CD4-positive, alpha-beta T cell treated with Interleukin-6 at 100 ng/mL for 8 hours (primary cell): ENCODE measurements at places on chromosomes 5 and 9.

- DNase-seq: no peak
Measured at GRCh38 chr5:120841830-120842229, 377.7 kb downstream of the PRR16 start.

GRCh38 chr5:124111886-124112285 lies 599.9 kb downstream of the CSNK1G3 start:
- no peak for DNase-seq

- no peak for DNase-seq
Measured at GRCh38 chr9:94767331-94768072, 41.0 kb downstream of the AOPEP start.

DNA sequence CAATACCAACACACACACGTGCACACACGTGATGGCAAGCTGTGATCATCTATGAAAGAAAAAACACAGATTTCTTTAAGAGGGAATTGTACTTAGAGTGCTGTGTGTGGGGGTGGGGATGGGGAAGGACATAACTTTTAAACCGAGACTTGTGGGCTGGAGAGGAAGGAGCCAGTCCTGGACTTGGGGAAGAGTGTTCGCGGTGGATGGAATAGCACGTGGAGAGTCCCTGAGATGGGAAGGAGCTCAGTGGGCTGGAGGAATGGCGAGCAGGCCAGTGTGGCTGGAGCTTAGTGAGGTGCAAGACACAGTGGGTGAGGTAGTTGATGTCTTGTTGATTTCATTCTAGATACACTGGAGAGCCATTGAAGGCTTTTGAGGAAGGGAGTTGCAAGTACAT lies 78.5 kb downstream of the RGS3 start:
- DNase-seq: no peak

- no peak for DNase-seq
Measured at GRCh38 chr5:96627792-96628398, 34.3 kb upstream of the CAST start.

- no peak for DNase-seq
Measured at GRCh38 chr5:10857338-10857733, 96.3 kb upstream of the DAP start.

DNA sequence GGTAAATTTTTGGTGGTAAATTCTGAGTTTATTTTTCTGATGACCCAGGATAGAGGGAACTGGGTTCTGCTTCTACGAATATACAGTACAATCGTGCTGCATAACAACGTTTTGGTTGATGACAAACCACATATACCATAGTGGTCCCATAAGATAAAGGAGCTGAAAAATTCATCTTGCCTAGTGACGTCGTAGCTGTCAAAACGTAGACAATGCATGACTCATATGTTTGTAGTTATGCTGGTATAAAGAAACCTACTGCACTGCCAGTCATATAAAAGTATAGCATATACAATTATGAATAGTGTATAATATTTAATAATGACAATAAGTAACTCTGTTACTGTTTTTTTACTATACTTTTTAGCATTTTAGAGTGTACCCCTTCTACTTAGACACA lies 244.0 kb downstream of the GAS1 start:
- DNase-seq: no peak

GRCh38 chr5:139839232-139839815 lies 43.7 kb downstream of the PSD2 start:
- DNase-seq: no peak

GRCh38 chr9:109052416-109052815 lies 39.1 kb upstream of the CTNNAL1 start:
- DNase-seq: no peak

DNA sequence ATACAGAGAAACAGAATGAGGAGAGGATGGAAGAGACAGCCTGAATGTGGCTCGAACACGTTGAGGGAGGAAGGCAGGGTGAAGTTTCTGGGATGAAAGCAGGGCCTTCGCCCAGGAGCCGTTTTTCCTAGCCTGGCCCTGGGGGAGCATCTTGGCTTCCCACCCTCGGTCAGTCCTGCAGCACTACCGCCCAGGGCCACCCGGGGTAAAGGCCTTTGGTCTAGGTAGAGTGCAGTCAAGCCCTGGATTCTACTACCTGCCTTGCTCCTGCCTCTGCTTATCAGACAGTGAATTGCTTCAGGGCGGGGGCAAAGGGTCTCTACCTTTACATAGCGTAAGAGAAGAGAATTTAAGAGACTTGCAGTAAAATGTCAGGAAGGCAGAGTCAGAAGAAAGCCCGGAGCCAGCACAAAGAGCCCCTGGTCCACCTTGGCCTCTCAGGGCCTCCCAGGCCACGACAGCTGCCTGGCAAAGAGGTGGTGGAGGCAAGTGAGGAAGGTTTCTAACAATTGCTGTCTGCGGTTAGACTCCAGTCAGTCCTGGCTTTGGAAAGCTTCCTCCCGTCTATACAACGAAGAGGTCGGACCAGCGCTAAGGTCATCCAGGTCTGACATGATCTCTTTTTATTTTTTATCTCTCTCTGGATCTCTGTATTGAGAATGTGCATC lies 17.9 kb downstream of the COL15A1 start:
- DNase-seq: no peak

- DNase-seq: no peak
Measured at GRCh38 chr9:134598884-134599245, 42.7 kb upstream of the COL5A1 start.

DNA sequence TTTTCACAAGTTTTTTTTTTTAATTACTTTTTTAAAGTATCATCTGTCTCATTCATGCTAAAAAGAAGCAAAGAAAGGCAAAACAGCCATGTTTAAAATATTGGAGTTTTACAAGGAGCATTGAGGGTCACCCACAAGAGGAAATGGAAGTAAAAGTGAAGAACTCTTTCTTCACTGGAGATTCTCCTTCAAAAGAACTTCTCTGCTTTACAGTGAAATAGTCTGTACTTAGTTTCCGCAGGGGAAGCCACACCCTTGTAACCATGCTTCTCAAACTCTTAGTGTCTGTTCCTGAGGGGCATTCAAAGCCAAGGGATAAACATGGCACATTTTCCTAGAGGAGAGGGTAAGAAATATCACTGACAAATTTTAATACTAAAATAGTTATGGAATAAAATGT lies 8.6 kb downstream of the C9orf72 start:
- DNase-seq: no peak

- DNase-seq: no peak
Measured at GRCh38 chr5:140398379-140398811, 3.2 kb upstream of the ANKHD1 start.

DNA sequence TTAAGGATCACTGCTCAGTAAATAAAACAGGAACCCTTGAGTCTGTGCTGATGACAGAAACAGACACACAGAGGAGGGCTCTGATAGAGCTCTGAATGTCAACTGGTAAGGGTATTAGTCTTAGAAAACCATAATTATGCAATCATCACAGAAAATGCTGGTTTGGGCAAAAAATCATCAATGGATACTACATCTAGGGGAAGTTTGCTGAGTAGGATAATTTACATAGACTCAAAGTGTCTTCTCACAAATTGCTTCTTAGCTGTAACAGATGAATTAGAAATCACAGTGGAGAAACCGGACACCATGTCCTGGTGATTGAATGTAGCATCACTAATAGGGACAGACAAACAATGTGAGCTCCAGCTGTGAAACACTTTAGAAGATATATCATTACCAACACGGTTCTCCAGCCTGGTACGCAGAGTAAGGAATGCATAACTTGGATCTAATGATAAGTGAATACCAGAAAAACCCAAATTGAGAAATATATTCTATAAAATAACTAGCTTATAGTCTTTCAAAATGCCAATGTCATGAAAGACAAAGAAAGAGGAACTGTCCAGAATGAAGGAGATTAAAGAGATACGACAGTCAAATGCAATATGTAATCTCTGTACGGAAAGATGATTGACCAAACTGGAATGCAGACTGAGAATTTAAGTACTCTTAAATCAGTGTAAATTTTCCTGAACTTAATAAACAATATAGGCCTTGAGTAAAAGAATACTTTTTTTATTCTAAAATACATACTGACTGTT lies 17.3 kb downstream of the CHD1 start:
- DNase-seq: no peak

DNA sequence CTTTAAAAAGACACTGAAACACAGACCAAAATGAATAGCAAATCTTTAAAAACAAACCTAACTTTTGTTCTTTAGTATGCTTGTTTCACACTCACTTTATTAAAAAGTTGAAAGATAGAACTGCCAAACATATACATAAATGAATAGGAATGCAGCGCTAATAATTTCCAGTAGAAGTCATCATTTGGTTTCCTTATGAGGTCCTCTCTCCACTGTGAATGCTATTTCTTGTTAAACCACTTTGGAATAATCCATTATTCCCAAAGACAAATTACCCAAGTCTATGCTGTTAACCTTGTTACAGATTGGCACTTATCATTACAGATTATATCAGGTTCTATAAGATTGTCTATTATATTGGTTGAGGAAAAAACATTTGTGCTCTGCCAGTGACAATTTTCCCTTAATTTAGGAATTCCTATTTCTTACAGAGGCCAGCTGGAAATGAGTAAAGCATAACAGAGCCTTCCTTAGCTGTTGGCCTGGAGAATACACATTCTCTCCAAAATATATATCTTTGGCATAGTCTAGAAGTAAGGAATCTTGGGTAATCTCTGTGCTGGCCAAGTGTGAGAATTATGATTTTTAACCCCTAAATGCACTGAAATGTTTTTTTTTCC lies 29.3 kb upstream of the MINAR2 start:
- no peak for DNase-seq

DNA sequence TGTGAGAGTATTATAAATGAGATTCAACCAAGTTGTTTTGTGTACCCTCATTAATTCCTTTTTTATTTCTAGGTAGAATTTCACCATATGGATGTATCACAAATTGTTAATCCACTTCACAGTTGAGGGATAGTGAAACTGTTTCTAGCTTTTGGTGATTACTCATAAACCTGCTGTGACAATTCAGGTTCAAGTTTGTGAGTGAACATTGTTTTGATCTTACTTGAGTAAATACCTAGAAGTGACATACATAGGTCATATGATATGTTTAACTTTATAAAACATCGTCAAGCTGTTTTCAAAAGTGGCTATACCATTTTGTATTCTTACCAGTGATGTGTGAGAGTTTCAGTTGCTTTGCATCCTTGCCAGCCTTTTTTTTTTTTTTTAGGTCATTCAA lies 112.9 kb downstream of the CAMK4 start:
- DNase-seq: no peak

DNA sequence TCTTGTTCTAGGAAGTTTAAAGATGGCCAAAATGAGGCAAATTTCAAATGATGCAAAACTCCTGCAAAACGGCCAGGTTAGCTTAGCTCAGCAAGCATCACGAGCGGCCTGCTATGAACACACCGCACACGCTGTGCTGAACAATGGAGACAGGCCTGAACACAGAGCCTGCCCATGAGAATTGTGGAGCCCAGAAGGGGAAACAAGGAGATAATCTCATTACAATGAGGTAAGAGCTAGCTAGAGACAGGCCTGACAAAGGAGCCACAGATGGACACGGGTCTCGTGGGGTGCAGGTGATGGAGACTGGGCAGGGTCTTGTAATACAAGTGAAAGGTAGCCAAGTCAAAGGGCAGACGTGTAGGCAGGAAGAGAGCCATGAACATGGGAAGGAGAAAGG lies 50.2 kb downstream of the PSMB7 start:
- DNase-seq: no peak

GRCh38 chr5:88727705-88728313 lies 155.2 kb downstream of the MEF2C start:
- DNase-seq: no peak

GRCh38 chr5:103389846-103390245 lies 131.3 kb downstream of the MACIR start:
- DNase-seq: no peak

- DNase-seq: no peak
Measured at GRCh38 chr9:124339603-124340146, 75.6 kb downstream of the PSMB7 start.

DNA sequence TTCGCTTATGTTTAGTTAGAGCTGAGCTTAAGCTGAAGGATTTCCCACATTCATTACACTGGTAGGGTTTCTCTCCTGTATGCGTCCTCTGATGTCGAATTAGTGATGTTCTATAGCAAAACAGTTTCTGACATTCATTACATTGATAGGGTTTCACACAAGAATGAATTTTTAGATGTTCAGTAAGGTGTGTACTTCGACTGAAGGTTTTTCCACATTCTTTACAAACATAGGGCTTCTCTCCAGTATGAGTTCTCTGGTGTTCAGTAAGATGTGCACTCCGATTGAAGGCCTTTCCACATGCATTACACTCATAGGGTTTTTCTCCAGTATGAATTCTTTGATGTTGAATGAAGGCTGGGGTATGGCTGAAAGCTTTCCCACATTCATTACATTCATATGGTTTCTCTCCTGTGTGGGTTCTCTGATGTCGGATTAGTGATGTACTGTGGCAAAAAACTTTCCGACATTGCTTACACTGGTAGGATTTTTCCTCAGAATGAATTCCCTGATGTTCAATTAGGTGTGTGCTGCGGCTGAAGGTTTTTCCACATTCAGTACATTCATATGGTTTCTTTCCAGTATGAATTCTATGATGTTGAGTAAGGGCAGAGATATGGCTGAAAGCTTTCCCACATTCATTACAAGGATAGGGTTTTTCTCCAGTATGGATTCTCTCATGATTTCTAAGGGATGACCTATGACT lies 14.6 kb downstream of the ZNF883 start:
- DNase-seq: no peak

GRCh38 chr9:111427186-111427585 lies 57.0 kb downstream of the ECPAS start:
- DNase-seq: no peak

GRCh38 chr9:6986141-6986815 lies 228.5 kb downstream of the KDM4C start:
- DNase-seq: no peak

DNA sequence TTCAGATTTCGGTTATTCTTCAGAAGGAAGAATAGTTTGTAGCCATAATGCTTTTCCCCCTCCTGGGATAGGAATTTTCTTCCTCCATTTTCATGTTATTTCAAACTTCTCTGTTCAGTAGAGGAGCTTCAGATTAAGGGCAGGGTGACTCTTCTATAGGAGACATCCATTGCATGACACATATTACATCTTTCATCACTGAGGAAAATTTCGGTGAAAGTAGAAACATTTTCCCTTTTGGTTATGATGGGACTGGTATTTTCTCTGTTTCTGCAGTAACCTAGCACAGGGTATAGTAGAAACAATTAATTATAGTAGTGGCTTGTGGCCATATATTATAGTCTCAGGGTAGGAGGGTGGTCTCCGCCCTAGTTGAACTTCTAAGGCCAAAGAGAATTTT lies 1.1 kb downstream of the IPO11 start:
- no peak for DNase-seq

GRCh38 chr5:62488531-62488930 lies 76.0 kb downstream of the IPO11 start:
- DNase-seq: no peak

- DNase-seq: no peak
Measured at GRCh38 chr5:14292766-14293658, 149.9 kb downstream of the TRIO start.

GRCh38 chr5:102453716-102454115 lies 45.1 kb downstream of the SLCO6A1 start:
- DNase-seq: no peak

GRCh38 chr5:169251333-169252084 lies 49.4 kb downstream of the SLIT3 start:
- no peak for DNase-seq
